ENCODE measurements at places on chromosomes 4 and X. TPM values are rescaled to one million over a fixed set of nuclear protein-coding genes. Genes with fewer than 3 reads are reported as not detected.

- no peak for DNase-seq
Observed at GRCh38 chr4:7513671-7514070, 78.9 kb upstream of the PSAPL1 start.

DNA sequence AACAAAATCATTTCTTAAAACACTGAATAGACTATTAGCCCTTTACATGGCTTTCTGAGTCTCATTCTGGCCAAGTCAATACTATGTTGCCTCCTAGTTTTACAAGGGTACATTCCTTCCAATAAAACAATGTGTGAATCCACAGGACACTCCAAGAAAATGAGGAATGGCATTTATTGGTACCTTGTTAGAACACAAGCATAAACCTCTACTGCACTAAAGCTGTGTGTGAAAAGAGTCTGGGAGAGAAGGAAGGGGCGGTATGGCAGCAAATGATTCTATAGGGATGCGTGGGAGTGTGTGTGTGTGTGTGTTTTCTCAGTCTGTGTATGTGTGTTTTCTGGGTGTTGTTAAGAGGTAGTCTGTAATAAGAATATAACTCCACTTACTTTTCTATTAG lies 48.9 kb downstream of the CXCL1 start:
- DNase-seq: no peak

GRCh38 chr4:184475498-184475897 lies 1.1 kb upstream of the IRF2 start:
- no peak for DNase-seq

GRCh38 chr4:22410645-22411247 lies 105.1 kb downstream of the ADGRA3 start:
- peak; percentile 12 for DNase-seq

DNA sequence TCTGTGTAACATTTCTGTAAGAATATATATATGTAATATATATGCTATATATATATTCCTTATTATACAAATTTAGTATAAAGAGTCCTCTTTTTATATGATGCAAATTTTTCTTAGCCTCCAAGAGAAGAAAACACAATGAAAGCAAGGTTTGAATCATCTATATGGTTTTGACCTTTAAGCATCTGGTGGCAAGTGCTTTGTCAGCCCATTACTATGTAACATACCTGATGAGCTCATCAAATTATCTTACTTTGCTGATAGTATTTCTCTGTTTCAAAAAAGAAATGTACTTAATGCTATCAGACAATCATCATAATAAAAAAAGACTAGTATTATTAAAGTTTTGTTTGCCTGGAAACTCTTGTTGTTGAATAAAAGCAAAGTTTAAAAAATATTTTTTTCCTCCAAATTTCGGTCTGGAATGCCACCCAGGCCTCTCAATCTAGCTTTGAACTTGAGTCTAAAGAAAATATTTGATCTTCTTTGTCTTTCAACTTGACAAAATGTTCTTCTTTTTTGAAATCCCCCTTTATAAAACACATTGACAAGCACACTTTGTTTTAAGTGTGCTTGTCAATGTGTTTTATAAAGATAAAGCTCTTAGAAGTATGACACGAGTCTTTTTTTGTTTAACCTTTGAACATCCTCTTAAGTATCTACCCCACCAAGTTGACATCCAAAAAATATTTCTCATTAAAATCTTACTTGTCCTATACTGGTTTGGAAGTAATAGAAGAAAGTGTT lies 26.2 kb downstream of the ZNF330 start:
- no peak for DNase-seq

DNA sequence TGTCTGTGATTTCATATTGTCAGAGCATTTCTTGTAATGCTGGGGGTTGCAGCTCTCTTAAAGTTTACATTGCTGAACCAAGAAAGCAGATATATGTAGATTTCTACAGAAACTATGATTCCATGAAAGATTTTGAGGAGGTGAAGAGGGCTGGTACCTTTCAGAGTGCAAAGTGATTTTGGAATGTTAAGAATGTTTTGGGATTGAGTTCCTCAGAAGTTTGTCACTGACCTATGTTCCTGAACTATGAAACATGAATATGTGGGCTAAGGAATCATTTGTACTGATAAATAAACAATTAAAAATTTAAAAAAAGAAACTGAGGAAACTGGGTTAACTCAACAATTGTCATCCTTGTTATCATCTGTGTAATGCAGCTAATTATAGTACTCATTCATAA lies 12.3 kb upstream of the CHIC2 start:
- DNase-seq: no peak

DNA sequence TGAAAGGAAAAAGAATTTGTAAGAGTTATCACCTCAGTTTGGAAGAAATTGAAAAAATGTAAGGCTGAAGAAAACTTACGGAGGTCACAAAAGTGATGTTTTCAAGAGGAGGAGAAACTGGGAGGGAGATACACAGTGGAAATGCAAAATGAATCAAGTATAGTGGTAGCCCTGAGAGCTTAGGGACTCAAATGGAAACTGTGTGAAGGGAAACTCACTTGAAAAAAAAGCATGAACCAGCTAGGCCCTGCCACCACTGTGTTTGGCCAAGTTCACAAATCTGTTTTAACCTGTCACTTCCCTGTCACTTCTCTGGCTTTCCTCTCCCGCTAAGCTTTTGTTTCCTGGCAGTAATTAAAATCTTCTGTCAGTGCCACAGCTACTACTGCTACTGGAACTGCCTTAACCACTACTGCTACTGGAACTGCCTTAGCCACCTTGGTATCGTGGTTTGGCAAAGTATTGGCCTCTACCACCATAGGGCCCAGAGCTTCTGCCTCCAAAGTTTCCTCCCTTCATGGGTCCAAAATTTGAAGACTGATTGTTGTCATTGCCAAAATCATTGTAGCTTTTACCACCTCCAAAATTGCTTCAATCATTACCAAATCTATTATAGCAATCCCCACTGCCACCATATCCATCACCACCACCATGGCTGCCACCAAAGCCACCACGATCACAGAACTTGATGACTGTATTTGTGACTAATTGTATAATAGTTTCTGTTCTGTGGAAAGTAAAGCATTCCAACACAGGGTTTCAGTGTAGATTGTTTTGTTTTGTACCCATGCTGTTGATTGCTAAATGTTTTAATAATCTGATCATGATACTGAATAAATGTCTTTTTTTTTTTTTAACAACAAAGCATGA lies 41.5 kb downstream of the SMARCA5 start:
- DNase-seq: no peak

The PABPC1L2B gene
- not detected for polyA plus RNA-seq

All from left kidney (tissue), 8 donors.